Natural killer cell treated with Interleukin-12 subunit alpha and Interleukin-12 subunit beta and Interleukin-15 and Interleukin-18, amount 100 ng/mL, for 72 hours (primary cell): ENCODE measurements at places on chromosomes 4 and X. TPM values are rescaled to one million over a fixed set of nuclear protein-coding genes. Genes with fewer than 3 reads are reported as not detected.

DNA sequence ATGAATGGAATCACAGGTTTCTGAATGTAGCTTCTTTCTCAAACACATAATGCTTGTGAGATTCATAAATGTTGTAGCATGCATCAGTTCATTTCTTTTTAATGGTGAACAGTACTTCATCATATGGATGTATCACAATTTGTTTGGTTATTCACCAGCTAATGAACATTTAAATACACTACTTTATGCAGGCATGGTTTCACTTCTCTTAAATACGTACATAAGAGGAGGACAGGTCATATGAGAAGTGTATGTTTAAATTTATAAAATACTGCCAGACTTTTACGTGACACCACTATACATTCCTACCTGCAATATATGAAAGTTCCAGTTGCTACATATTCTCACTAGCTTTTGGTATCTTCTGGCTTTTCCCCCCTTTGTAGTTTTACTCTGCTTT is 65.4 kb downstream of the ANKRD17 start:
- no peak for DNase-seq

GRCh38 chr4:140533951-140534480 is 10.0 kb downstream of the ELMOD2 start:
- no peak for DNase-seq

DNA sequence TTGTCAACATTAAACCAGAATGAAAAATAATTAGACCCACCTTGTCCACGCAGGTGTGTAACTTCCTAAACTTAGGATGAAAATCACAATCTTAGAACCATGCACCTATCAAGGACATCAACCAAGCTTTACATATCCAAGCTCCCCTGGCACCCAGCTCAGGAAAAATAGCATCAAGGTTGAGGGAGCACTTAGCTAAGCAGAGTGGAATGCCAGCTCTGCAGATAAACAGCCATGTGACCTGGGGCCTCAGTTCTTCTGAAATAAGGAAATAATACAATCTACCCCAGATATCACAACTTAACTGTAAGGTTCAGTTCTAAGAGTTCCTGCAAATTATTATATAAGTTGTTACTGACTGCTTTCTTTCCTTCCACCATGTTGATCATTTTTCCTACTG is 64.7 kb downstream of the DHX15 start:
- no peak for DNase-seq

- DNase-seq, result no peak
Measured at GRCh38 chr4:142493255-142494110, 352.6 kb downstream of the INPP4B start.

- no peak for DNase-seq
Measured at GRCh38 chr4:186875476-186875875, 151.8 kb upstream of the FAT1 start.

DNA sequence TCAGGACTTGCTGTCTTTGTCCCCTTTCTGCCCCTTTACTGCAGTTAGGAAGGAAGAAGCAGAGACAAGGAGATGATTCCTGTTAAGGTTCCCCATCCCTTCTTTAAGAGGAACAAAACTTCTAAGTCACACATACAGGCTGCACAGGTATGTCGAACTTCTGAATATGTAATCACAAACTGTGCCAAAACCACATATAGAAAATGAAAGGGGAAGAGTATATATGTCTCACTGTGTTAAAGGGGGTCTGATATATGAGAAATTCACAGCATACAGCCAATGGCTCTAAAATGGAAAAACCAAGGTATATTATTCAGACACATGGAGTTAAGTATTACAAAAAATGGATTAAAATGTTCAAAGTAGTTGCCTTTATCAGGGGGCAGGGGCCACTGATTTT is 11.7 kb downstream of the CFAP97 start:
- no peak for DNase-seq

MAGEA1 gene
- not detected for total RNA-seq

DNA sequence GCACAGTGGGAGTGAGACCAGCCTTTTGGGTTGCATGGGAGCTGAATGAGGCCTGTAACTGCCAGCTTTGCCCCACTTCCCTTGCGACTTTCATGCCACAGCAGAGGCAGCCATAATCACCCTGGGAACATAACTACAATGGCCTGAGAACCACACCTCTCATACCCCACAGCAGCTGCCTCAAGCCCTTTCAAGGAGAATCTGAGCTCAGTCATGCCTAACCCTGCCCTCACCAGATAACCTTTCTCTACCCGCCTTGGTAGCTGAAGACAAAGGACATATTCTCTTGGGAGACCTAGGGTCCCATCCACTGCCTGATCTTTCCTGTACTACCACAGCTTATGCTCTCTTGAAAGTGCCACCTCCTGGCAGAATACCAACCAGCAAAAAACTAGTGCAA is 599.9 kb upstream of the IGFBP7 start:
- DNase-seq, result no peak

DNA sequence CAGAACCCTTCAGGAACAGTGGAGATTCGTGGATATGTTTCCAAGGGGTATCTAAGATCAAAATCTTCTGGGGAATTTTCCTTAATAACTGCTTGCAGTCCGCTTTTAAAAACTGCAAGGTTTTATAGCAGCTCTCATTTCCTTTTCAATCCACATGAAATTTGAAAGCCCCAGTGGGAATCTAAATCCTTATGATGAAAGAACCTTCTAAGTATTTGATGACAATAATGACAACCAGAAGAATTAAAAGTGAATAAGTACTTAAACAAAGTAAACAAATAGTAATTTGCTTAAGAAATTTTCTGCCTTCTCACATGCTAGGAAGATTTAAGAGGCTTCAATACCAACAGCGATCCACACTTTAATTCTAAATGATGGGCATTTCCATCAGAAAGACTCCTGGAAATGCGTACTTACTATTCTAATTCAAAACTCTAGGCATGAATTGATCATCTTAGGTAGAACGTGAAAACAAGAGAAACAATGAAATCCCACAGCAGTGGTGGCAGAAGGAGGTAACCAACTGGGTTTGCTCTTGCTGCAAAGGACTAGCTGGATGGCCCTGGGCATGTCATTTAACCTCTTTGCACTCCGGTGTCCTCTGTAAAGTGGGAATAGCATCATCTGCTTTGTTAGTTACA is 37.6 kb upstream of the S100G start:
- no peak for DNase-seq

DNA sequence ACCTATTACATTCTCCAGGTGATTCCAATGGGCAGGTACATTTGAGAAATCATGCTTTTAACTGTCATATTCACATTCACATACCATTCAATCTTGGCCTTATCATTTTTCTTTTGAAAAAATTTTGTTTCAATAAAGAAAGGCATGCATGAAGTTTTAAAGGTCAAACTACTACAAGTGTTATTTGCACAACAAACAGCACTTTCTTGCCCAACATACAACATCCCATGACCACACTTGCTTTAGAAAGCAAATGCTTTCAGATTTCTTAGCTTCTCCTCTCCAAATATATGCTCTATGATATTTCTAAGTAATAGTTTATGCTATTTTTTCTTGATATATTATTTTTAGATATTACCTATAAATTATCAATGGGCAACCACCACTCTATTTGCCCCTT is 58.2 kb downstream of the NLGN4X start:
- no peak for DNase-seq

UGT2B17 gene
- not detected for total RNA-seq

- DNase-seq, result no peak
Measured at GRCh38 chr4:128604840-128605239, 204.7 kb upstream of the JADE1 start.

TRAM1L1 gene
- not detected for total RNA-seq

- no peak for DNase-seq
Measured at GRCh38 chrX:18252644-18253359, 32.1 kb upstream of the BEND2 start.

- no peak for DNase-seq
Measured at GRCh38 chr4:41136456-41136855, 77.9 kb downstream of the APBB2 start.

ARSJ gene
- not detected for total RNA-seq

GPRASP3 gene
- total RNA-seq, result 2.5 TPM

DNA sequence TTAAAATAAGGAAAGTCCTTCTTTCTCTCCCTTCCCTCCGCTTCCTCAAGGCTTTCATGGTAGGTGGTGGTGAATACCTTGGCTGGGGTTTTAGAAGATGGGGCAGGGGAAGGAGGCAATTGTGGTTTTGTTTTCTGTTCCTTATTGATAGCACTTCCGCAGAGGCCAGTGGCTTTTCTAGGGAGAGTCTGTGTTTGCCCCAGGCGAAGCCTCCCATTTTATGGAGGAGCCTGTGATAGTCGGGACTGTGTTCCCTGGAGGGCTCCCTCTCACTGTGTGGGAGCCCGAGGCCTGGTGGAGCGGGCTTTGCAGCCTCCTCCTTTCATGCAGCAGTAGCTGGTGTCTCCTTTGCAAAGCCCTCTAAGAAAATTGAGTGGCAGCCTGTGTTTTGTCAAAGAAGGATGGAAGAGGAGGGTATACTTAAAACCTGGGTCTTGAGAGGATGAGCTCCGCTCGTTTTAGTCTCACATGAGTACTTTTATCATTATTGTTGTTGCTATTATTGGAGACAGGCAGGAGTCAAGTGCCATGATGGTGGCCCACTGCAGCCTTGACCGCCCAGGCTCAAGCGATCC is 29.8 kb upstream of the STOX2 start:
- no peak for DNase-seq

DNA sequence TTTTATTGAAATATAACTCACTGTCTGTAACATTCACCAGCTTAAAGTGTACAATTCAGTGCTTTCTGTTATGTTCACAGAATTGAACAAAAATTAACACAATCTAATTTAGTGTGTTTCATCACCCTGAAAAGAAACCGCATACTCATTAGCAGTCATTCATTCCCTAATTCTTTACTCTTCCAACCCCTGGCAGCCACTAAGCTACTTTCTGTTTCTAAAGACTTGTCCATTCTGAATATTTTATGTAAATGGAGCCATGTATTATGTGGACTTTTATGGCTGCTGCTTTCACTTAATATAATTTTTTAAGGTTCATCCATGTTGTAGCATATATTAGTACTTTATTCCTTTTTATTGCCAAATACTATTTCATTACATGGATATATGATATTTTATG is 94.7 kb upstream of the ATP8A1 start:
- DNase-seq, result no peak

DNA sequence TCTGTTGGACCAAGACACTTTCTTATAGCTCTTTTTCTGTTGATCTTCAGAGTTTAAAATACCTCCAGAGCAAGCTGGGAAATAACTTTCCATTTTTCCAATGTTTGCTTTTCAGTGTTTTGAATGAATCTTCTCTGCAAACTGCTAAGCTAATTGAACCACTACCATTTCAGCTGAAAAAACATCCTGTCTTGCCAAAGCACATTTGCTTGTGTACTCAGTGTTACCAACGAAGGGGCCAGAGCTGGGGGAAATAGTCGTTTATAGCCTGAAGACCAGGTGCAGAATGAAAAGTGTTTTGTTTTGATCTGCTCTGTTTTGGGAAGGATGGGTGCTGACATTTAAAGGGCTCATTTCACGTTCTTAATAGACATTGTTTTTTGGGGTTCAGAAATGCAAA is 88.4 kb upstream of the CLNK start:
- DNase-seq, result no peak

- no peak for DNase-seq
Measured at GRCh38 chrX:2192584-2193272, 308.0 kb downstream of the DHRSX start.

GC gene
- not detected for total RNA-seq

SLC34A2 gene
- total RNA-seq, result not detected

SMIM43 gene
- not detected for total RNA-seq

ZNF141 gene
- total RNA-seq, result 37.6 TPM

DNA sequence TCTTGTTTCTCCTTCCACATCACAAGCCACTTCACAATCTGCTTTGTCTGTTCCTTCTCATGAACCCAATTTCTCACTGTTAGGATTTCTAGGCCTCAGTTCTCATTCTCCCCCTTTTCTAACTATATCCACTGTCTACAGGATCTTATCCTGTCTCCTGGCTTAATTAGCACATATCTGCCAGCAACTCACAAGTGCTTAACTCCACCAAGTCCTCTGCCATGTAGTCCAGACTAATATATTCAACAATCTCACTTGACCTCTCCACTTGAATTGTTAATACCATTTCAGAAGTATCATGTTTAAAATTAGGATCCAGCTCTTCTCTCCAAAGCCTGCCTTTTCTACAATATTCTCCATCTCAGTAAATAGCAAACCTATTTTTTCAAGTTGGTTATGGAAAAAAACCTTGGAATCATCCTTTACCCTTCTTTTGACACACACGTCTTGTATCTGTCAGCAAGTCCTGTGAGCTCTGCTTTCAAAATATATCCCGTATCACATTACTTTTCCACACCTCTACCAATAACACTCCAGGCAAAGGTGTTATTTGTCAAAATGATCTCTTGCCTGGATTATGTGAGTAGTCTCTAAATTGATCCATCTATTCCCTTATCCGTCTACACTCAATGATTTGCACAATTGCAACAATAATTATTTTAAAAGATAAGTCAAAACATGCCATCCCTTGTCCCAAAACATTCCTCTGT is 127.2 kb upstream of the SLIT2 start:
- DNase-seq, result no peak

DNA sequence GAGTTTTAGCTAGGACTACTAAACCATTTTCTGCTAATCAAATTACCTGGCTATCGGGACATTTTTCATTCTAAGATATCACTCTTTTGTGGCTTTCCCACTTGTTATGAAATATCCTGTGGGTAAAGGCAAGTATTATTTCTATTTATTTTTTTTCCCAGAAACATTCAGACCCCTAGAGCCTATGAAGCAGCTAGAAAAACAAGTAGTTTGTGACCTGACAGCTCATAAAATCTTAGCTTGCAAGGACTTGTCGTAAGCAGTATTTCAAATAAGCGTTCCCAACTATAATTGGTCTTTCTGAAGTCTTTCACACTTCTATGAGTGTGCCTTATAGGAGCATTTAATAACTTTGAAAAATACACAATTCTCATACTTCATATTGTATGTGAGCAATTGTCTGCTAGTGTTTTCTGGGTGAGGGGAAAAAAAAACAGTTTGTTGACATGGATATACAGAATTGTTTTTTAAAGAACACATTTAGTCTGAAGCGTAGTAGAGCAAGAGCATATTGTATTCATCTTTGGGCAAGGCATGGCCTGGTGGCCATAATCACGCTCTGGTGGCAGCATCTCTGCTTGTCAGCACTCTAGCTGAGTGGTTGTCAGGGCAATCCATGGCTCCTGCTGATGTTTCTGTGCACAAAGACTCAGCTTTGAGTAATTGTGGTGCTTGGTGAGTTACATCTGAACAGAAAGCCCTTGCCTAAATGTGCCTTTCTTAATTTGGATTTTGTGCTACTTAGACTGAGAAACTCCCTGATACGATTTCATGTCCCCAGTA is 2.6 kb downstream of the MCUB start:
- DNase-seq, result no peak

DNA sequence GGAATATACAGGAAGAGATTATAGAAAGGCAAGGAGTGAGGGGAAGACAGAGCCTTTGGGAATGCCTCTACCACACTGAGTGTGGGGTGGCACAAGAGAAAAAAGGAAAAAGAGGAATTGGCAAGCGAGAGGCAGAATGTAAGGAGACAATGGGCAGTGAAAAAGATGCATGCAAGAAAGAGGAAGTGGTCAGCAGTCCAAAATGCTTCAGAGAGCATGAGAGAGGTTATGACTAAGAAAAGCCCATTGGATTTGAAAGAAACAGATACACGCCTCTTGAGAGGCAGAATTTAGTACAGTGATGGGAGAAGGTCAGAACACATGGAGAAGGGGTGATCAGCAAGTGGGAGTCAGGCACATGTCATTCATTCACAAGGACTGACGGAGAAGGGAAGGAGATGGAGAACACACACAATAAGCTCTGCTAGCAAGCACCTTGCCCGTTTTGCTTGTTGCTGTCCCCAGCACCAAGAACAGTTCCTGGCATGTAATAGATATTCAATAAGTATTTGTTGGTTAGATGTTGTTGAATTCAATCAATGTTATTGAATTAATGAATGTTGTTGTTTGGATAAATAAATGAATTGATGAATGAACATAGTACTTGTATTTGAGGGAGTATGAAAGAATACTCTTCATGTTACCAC is 6.3 kb downstream of the DCHS2 start:
- no peak for DNase-seq
